ENCODE measurements at places on chromosomes 4 and X.

GRCh38 chr4:126431049-126431448 is 1116.3 kb downstream of the FAT4 start:
- no peak for DNase-seq

GRCh38 chr4:76673362-76673761 is 224.6 kb downstream of the SOWAHB start:
- DNase-seq: no peak

DNA sequence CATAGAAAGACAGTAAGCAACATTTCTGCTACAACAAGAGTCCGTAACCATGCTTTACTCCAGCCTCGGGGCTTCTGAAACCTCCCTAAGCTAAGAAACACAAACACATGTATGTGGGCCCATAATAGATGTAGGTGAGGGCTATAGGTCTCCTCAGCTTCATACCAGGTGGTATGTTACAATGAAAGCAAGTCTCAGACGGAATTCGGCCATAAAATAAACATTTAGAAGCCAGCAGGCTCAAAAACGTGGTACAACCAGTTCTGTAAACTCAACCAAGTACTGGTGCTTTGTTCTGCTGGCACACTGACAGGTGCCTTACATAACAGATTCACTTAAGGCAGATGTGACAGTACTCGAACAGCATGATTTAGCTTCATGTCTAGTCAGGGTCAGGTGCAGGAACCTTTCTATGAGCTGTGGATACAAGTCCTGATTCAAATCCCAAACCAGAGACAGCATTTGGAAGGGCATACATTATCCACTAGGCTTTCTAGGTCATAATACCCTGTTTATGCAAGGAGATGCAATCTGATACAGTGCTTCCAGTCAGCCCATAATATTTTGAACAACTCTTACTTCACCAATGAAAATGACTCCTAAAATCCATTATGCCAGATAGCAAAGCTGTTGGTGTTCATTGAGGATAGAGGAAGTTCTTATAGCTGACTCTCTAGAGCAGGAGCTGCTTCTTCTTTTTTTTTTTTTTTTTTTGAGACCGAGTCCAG is 113.8 kb upstream of the ENPP6 start:
- DNase-seq: no peak

- DNase-seq: no peak
Measured at GRCh38 chr4:102598762-102599374, 97.7 kb downstream of the NFKB1 start.

DNA sequence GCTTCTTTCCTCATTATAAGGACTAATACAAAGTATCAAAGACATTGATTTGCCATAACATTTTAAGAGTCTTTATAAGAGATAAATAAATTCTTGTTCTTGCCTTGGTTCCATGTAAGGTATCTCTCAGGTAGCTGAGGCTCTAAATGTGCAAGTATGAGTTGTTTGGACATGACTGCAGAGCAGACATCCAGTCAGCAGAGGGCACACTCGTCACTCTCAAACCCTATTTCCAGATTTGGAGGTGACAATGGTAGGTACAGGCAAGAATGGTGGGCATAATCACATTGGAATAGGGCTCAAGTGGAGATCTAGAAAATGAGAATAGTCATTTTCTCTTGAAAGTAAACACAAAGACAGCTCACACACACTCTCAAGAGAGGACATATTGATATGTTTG is 133.3 kb upstream of the ZIC3 start:
- peak; percentile 65 for DNase-seq

DNA sequence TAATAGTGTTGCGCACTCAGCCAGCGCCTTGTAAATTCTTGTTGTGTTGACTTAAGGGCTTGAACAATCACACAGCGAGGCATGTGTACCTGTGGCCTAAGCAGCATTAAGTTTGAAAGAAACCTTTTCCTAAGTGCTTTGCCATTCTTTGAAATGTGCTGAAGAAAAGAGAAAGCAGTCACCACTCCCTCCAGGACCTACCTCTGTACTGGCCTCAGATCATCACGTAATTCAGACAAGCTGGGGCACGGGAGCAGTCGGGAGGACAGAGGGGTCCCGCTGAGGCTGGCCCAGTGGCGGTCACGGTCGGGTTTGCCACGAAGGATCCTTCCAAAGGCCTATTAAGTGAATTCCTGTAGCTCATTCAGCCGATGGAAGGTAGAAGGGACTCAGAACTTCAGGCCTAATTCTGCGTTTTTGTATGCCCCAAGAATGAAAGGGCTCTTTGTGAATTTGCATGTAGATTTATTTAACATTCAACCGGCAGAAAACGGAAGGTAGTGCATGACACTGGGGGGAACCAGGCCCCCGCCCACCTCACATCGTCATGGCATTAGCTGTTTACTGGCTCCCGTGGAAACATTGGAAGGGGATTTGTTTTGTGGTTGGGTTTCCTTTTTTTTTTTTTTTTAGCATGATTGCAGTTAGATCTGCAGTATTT is 106.3 kb downstream of the TRAPPC11 start:
- DNase-seq: peak; percentile 7

DNA sequence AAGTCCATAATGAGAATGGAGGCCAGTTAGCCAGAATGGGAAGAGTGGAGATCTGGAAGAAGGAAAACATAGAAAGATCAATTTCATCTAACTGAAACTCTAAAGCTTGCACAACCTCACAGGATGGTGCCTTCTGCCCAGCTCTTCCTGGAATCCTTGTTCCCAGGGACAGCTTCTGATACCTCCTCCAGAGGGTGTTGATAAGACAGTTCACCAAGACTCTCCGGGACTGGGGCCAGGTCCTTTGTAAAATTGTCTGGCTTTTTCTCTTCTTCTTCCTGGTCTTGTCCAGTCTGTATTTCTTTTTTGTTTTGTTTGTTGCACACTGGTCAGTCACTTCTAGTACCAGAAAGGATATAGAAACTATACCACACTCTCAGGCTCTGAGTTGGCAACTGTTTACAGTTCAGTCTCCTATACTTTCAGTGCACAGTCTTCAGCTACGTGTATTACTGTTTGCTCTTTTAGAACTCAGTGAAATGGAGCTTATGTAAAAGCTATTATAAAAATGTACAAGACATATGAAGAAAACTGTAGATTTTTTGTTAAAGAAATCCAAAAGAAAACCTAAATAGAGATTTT is 142.8 kb upstream of the RPL34 start:
- no peak for DNase-seq

GRCh38 chr4:112952313-112952700 is 97.1 kb upstream of the ANK2 start:
- DNase-seq: no peak

GRCh38 chr4:103885152-103885551 is 165.4 kb upstream of the TACR3 start:
- no peak for DNase-seq

GRCh38 chrX:150889131-150889530 is 9.3 kb downstream of the CD99L2 start:
- DNase-seq: no peak

DNA sequence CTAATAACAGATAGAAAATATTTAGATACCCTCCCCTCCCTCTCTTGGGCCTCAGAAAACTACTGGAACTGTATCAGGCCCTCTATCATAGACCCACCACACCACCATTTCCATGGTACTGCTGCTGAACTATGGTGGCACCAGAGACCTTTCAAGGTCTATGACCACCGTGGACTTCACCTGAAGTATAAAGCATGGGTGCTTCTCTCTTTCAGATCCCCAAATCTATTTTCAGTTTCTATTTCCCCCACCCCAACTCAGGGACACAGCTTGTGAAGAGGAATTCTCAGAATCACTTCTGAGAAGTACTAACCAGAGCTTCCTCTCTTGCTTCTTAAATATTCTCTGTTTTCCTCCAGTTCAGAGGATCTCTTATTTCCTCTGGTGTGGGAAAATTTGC is 840.8 kb upstream of the HTR2C start:
- DNase-seq: no peak

DNA sequence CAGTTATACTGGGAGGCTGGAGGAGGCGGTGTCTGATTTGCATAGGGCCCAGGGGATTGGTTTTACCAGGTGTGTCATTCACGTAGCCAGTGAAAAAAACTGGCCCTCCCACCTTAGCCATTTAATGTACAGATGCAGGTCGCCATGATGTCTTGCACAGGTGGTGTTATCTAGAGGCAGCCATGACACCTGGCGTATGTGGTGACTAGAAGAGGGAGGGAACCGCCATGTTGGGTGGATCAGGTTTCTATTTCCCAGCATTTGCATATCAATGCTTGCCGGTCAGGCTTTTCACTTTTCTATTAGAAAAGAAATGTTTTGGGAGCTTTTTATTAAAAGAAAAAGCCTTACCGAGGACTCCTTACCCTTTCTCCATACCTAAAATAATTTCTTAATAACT is 523.4 kb downstream of the ADGRL3 start:
- DNase-seq: peak; percentile 82

GRCh38 chr4:76023389-76023788 is at the start of gene CXCL10:
TSS of gene CXCL10 (minus strand) at chr4:76023497. CDS start at chr4:76023431, 66 bp downstream.
- no peak for DNase-seq

GRCh38 chr4:110484767-110485166 is 8.8 kb downstream of the ENPEP start:
- DNase-seq: no peak

DNA sequence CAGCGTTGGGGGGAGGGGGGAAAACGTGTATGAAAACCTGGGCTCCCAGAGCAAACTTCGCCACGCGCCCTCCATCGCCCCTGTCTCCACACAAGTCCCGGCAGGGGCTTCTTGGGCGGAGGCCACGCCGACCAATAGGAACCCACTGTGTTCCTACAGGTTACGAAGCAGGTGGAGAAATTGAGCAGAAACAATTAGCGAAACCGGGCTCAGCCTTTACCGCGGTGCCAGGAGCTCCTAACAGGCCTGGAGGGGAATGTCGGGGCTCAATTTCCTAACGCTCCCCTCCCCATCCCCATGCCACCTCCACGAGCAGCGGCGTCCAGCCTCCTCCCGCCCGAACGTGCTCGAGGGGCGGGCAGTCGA is 589 bp upstream of the KIT start:
- peak; percentile 65 for DNase-seq

- no peak for DNase-seq
Measured at GRCh38 chrX:574251-574650, 56.3 kb upstream of the SHOX start.

- DNase-seq: peak; percentile 37
Measured at GRCh38 chr4:48799157-48799556, 19.1 kb upstream of the FRYL start.

- no peak for DNase-seq
Measured at GRCh38 chrX:152895724-152896420, 2.0 kb upstream of the ZNF185 start.

DNA sequence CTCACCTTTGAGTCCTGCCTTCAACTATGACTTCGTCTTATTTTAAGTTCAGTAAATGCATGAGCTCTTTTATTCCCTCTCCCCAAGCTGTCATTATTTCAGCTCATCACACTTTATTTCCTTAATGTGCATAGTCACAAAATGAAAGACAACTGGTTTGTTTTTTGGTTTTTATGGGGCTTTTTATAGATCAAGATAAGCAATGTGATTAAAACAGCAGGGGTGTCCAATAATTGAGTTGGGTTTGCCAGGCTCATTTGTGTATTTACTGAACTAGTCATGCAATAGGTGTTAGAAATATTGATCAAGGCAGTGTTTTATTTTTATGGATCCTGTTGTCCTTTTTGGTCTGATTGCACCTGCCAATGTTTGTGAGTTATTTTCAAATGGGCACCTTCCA is 102.2 kb downstream of the FRMPD4 start:
- DNase-seq: no peak

GRCh38 chrX:9562851-9563250 is 98.0 kb downstream of the TBL1X start:
- no peak for DNase-seq

GRCh38 chr4:180688480-180688879 is 1554.7 kb upstream of the TENM3 start:
- no peak for DNase-seq

DNA sequence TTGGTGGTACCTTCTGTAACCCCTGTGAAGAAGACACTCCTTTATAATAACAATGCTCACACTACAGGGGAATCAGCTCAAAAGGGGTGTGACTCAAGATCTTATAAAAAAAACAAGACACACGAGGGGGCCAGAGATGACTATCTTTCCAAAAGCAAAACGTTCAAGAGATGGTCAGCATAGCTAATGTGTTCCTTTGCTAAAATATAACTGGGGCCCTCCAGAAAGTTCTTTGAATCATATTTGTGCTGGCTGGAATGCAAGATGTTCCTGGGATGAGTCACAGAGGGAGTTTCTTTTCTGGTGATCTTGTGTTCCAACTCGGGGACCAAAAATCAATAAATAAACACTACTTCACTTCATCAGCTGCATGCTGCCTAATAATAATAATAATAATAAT is 46.5 kb downstream of the RAI2 start:
- DNase-seq: no peak

DNA sequence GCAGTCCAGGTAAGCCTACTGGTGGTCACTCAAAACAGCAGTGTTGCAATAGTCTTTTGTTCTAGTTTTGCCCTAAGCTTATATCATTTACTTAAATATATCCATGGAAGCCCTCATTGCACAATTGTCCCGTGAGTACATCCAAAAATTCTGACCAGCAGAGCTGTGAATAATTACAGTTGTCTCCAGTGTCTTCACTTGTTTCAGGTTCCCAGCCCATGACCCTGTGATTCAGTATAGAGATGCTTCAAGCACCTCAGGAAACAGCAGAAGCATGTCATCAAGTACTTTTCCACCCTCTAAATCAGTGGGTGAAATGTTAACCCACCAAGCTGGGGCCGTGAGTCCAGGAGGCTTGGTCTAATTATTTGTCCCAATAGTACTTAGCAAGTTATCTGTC is 214.9 kb upstream of the RPS6KA3 start:
- no peak for DNase-seq

GRCh38 chr4:72397314-72397713 is 171.7 kb downstream of the ADAMTS3 start:
- no peak for DNase-seq

DNA sequence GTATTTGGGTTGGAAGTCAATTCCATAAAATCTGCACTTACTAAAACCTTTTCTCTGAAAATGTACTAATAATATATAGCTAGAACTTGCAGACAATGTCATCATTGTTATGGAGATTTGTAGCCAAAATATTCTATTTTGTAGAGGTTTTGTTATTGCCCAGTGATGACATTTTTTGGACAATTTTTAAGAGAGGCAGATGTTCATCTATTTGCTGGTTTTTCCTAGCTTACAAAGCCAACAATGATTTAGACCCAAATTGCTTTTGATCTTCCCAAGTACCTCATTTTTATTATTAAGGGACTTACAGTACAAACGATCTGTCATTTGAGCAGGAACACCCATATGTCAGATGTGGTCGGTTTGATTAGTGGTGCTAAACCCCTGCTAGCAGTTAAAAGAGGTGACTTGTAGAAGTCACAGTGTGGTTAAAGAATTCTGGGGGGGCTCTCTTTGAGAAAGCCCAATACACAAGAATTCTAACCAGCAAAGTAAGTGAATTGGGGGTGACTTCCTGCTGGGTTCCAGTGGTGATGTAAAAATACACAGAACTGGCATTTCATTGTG is 136.2 kb downstream of the KIT start:
- DNase-seq: no peak

DNA sequence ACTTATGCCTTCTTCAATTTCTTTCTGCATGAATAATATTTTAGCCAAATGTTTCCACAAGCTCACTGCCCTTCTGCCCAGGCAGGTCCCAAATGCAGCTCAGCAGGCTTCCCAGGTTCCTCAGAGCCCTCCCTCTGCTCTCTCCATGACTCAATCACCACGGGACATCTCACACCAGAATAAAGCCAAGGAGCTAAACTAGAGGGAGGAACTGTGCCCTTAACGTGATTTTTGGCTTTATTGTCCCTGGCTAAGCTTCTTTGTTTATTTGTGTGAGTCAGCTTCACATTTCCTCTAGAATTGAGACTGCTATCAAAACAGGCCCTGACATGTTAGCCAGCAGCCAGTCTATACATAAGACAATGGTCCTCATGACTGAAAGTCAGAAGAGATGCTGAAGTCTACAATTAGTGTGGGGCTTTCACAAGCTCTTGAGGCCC is 186.4 kb upstream of the GALNT7 start:
- no peak for DNase-seq
